Stimulated activated CD4-positive, alpha-beta T cell treated with anti-CD3 and anti-CD28 coated beads, Interleukin-12 subunit alpha, Interleukin-12 subunit beta, amount 100 ng/mL, for 4 hours (primary cell): ENCODE measurements at places on chromosomes 2 and 18.

GRCh38 chr18:9808295-9809241 is 77.2 kb upstream of the TXNDC2 start:
- no peak for DNase-seq

DNA sequence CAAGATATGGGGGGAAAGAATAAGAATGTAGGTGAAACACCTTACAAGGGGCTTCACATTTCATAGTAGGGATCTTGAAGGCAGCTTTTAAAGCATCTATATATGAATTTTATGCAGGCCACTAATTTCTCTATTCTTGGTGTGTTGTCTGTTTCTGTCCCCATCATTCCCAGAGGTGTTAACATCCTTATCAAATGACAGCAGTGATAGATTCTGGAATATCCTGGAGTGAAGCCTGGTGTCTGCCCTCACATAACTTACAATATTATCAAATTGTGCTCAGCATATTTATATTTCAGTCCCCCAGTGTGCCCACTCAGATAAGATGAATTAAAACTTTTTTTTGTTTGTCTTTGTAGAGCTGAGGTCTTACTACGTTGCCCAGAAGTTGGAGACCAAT is 486.2 kb downstream of the EPHA4 start:
- DNase-seq = no peak

DNA sequence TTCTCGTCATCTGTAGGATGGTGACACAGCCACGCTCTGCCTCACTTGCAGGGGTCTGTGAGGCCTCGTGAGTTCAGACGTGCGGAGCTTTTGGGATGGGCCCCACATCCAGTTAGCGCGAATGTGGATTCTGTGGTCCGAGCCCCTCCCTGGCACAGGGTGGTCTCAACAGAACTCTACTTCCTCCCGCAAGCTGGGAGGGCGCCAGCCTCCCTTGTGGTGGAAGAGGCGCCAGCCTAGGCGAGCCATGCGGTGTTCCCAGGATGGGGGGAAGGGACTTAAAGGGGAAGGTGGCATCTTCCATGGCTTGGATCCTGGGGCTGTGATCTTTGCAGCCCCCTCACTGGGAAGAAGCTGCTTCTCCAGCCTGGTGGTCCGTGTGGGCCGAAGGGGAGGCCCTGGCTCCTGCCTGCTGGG is 1.4 kb downstream of the SNORC start:
- no peak for DNase-seq

GRCh38 chr18:13427354-13427753 is 208.8 kb downstream of the LDLRAD4 start:
- no peak for DNase-seq

DNA sequence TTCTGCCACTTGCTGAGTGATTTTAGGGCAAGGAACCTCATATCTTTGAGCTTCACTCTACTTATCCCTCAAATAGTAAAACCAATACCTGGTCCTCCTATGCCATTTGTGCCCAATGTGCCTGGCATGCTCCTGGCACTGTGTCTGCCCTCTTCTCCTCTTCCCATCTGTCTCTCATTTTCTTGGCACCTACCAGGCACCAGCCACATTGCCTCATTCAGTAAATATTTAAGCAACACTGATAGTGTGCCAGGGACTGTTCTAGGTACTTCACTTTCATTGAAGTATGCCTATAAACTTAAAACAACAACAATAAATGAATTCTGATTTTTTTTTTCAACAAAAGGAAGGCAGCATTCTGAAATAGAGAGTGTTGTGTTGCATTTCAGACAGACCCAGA is 15.1 kb upstream of the BOD1L2 start:
- no peak for DNase-seq

- no peak for DNase-seq
Measured at GRCh38 chr18:73124175-73124574, 256.4 kb upstream of the NETO1 start.

DNA sequence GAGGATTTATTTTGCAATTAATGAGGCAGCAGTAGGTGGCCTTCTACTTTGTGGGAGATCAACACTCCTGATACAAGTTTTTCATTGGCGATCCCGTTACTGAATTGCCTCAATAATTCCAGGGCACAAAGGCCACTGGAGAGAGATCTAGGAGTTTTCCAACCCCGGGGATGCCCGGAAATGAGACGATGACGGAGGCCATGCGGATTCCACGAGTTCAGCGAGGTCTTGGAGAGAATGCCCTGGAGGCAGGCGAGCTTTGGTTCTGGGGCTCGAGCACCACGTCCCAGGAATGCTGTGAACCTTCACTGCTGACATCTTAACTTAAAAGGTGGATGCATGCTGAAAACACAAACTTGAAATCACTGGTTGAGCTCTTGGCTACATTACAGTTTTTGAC is 74.2 kb downstream of the LDLRAD4 start:
- no peak for DNase-seq

DNA sequence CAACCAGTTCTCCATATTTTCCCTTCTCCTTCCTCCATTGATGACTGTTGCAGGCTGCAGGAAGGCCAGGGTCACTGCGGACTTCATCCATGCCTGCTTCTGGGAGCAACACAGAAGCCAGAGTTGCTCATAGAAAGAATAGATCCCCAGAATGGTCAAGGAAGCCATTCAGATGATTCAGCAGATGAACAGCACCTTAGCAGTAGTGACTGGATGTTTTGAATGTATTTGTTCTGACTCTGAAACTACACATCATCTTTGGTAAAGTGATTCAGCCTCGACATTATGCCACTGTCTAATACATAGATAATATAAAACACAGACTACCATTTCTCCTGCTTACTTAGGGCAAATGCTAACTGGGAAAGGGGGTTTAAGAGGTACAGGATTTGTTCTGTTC is 411.6 kb downstream of the RND3 start:
- no peak for DNase-seq

DNA sequence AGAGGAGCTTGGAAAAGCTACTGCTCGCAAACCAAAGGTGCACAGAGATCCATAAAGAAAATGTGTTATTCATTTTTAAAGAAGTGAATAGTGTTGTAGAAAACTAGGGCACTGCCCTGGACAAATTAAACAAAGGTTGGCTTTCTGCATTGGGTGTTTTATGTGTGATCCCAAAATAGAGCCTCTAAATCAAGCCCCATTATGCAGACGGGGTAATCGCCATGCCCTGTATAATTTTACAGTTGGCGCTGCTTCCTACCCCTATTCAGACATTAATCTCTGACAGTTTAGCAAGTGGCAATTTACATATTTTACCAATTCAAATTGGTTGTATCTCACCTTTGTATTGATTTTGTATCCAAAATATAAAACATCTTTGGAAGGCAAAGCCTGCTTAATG is 109.1 kb downstream of the PID1 start:
- no peak for DNase-seq

DNA sequence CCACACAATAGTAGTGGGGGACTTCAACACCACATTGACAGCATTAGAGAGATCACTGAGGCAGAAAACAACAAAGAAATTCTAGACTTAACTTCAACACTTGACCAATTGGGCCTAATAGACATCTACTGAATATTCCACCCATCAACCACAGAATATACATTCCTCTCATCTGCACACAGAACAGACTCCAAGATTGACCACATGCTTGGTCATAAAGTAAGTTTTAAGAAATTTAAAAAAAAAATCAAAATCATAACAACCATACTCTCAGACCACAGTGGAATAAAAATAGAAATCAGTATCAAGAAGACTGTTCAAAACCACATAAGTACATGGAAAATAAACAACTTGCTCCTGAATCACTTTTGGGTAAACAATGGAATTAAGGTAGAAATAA is 9.0 kb upstream of the FLACC1 start:
- no peak for DNase-seq
